ENCODE measurements at places on chromosomes 5 and 9.

- DNase-seq = no peak
Observed at GRCh38 chr5:133891390-133891789, 77.0 kb downstream of the C5orf15 start.

DNA sequence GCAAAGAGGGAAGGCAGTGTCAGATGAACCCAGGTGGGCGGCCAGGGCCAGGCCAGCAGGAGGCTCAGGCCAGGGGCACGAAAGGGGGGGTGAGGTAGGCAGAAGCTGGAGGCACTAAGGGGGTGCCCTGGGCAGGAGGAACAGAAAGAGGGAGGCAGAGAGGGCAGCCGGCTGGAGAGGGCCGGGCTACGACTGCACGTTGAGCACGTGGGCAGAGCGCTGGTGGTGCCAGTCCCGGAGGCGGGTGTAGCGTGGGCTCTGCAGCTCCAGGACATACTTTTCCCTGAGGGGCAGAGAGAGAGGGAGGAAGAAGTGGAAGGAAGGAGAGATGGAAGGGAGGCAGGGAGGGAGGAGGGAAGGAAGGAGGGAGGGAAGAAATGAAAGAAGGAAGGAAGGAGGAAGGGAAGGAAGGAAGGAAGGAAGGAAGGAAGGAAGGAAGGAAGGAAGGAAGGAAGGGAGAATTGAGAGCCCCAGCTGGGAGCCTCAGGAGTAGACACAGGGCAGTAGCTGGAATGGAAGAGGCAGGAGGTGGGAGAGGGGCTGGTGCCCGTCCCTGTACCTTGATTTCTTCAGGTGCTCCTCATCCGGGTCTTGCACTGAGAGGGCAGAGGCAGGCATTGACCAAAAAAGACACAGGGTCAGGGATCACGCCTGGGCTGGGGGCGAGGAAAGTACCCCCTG lies 7.0 kb downstream of the PDLIM7 start:
- DNase-seq = no peak

DNA sequence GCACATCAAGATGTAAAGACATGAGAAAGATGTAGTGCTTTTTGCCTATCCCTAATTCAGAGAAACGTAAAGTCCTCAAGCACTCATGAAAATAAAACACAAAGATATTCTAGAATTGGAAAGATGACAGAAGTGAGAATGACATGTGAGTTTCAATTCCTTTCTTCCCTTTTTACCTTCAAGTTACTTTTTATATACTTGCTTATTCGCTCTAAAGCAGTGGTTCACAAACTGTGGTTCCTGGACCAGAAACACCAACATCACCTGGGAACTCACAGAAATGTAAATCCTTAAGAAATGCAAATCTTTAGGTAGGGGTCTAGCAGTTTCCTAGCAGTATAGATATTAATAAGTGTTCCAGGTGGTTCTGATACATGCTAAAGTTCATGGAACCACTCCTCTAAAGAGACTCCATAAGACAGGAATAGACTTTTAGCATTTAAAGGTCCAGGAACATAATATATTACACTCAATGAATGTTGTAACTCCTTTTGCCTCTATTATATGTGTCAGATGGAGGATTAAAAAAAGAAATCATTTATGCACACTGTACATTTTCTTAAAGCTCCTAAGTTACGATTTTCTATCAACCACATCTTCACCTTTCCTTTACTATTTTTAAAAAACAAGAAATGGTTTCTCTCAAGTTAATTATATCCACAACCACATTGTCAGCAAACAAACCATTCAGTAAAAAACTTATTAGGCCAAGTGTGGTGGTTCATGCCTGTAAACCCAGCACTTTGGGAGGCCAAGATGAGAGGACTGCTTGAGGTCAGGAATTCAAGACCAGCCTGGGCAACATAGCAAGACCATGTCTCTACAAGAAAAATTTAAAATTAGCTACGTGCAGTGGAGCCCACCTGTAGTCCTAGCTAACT lies 39.9 kb downstream of the ERP44 start:
- no peak for DNase-seq

- DNase-seq = no peak
Observed at GRCh38 chr5:135313405-135313804, 85.6 kb downstream of the MACROH2A1 start.

DNA sequence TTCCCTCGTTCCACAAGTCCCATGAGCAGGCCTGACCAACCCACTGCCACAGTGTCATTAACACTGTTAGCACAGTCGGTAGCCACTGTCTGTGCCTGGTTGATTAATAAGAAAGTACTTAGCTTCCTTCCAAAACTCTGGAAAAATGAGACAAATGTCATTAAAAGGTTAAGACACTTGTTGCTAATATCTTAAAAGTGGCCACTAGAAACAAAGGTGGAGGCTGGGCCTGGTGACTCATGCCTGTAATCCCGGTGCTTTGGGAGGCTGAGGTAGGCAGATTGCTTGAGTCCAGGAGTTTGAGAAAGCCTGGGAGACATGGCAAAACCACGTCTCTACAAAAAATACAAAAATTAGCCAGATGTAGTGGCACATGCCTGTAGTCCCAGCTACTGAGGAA lies 194.0 kb downstream of the PDZD2 start:
- DNase-seq = no peak

DNA sequence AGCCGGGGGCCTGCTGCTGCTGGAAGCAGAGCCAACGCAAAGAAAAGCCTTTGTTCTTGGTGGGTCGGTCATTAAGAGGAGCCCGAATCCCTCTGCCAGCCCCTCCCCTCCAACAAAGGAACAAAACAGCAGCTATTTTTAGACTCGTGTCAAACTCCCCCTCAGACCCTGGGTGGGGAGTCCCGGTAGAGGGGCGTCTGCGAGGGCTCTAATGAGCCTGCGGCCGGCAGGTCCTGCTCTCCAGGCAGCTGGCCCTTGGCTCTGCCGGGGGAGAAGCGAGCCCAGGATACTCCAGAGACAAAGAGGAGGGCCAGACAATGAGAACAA lies 114.0 kb downstream of the LHX2 start:
- DNase-seq = no peak

GRCh38 chr5:132484391-132484725 lies 6.2 kb downstream of the IRF1 start:
- DNase-seq = no peak

- no peak for DNase-seq
Observed at GRCh38 chr9:105502276-105502675, 54.4 kb downstream of the FSD1L start.

- no peak for DNase-seq
Observed at GRCh38 chr5:169803077-169803981, 166.3 kb downstream of the DOCK2 start.

- DNase-seq = no peak
Observed at GRCh38 chr9:115039516-115040120, 78.3 kb downstream of the TNC start.

DNA sequence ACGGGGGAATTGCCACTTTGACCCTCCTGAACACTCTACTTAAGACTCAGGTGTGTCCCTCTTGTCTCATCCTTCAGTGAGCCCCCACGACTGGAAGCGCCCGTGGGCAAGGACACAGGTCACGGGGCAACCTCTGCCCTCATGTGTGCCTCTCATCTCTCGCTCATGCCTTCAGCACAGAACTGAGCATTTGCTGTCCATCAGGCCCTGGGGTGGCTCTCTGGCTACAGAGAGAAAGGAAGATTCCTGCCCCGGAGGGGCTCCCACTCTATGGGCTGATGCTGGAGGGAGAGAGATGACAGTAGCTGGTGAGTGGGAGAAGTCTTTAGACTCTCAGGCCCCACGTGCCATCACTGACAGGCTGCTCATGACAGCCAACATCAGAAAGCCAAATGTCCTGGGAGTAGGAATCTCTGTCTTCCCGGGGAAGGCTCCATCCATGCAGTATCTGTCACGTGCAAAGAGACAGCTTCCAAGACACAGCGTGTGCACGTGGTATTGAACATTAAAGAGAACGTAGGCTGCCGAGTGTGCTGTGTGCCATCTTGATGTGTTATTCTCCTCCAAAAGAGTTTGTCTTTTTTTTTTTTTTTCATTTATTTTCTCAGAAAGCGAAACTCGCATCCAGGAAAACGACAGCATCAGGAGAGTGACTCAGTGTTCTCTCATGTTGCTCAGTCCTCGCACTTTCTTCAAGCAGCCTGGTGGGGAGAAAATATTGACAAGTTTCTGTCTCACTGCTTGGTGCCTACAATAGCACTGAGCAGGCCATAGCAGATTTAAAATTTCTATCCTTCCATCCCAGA lies 190.5 kb downstream of the GAS1 start:
- no peak for DNase-seq

Data from SW 1271 (cell line).